ENCODE measurements at places on chromosomes 6 and 20.

DNA sequence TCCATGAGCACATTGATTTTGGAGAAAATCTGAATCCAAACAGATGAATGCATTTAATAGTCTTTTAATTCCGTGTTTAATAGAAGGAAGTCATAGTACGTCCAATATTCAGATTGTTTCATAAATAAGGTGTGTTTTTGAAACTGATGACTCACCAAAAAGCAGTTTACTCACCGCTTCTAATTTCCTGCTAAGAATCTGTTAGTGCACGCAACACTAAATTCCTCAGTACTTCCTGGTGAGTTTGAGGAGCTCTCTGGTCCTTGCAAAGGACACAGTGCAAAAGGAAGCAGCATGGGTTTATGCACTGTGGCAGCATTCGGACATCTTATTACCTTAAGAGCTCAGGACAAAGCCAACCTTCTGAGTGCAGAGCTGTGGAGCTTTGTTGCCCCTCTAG lies 2.3 kb upstream of the ADGRF1 start:
- DNase-seq: no peak

- DNase-seq: no peak
Observed at GRCh38 chr6:26243132-26243531, 121.9 kb upstream of the BTN3A2 start.

DNA sequence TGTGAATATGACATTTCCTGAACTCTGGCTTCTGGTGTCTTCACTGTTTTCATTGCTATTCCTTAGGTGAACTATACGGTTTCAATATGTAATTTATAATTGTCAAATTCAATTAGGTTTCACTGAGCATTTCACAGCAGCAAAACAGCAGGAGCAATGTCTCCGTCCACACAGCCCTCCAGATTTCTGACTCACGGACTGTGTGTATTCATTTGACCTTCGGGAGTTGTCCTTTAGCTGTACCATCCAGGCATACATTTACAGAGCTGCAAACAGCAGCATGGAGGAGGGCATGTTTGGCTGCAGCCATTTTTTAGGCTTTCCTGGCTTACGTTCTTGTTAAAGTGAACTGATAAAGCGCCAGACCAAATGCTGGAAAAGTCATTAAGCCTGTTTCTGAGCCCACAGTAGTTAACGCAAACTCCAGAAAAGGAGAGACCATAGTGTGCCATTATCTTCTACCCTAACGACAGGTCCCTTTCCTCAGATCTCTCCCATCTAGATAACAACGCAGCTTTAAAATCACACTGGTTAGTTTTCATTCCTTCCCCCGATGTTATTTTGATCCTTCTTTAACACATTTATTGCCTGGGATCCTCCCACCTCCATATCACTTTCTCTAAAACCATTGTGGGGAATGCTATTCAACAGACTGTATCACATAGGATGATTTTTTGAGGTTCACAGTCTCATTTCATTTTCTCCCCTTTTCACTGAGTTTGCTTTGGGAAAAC lies 18.3 kb downstream of the FOXC1 start:
- DNase-seq: no peak

GRCh38 chr20:46070215-46070900 lies 19.4 kb downstream of the NCOA5 start:
- DNase-seq: peak; percentile 61

- no peak for DNase-seq
Observed at GRCh38 chr6:128251445-128252340, 268.7 kb downstream of the PTPRK start.

DNA sequence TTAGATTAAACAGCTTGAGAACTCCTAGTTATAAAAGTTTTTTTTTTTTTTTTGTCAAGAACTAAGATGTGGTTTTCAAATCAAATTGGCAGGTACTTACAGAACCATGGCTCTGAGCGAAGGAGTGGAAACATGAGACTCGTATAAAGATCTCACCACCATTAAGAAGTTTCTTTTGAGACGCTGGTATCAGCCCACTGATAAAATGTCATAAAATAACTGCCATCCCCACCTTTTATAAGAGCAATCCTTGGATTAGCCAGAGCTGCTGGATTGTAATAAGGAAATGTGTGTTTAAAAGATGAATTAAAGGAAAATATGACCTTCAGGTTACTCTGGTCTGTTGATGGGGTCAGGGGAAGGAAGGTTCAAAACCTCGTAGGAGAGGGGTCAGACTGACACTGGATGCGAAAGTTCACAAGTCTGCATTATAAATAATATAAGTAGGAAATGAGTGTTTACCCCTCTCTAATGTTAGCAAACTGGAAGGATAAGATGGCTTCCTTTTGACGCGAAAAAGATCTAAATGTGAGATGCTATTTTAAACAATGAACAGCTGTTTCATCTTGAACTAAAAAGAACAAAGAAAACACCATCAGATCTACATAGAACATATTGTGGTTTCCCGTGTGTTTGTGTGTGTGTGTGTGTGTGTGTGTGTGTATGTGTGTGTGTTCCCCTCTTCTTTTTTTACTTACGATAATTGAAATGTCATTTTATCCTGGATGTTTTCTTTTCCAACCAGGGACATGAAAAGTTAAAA lies 386.8 kb upstream of the JAG1 start:
- DNase-seq: no peak

DNA sequence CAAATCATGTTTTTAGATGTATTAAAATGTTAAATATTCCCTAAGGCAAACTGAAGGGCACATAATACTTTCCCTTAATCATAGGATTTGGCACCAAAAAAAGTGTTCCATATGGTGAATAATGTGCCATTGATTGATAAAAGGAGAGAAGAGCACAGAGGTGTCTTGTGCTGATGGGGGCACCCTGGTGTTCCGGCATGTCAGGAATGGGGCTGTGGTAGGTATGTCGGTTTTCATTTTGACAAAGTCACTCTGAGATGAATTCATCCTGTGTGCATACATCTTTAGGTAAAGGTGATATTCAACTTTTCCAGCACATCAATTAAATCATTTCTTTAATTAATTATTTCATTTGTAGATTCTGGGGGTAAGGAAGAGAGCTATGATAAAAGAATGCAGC lies 36.8 kb downstream of the CENPW start:
- DNase-seq: no peak

DNA sequence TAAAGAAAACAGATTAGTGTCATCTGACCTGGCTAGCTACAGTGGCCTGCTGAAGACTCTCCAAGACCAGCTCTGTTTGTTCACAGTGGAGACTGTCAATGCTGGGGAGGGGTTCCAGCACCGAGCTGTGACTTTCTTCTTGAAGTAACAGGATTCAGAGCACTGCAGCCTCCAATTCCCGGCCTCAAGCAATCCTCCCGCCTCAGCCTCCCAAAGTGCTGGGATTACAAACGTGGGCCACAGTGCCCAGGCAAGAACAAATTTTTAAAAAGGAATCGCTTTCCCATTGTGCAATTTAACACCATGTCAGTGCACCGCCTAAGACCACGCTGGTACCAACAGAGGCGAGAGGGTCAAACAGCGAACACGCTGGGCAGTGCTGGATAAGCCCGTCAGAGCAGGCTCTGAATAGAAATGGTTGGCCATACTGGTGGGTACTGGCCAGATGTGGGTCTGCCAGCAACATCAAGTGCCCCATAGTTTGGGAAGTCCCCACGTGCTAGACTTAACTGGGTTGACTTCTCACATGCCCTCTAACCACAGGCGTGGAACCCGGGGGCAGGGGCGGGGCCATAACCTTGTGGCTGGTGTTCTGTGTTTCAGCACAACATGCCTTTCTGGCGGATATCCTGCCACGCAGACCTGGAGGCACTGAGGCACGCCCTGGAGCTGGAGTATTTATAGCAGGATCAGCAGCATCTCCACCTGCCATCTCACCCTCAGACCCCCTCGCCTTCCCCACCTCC lies 168.9 kb downstream of the ZMYND8 start:
- no peak for DNase-seq

DNA sequence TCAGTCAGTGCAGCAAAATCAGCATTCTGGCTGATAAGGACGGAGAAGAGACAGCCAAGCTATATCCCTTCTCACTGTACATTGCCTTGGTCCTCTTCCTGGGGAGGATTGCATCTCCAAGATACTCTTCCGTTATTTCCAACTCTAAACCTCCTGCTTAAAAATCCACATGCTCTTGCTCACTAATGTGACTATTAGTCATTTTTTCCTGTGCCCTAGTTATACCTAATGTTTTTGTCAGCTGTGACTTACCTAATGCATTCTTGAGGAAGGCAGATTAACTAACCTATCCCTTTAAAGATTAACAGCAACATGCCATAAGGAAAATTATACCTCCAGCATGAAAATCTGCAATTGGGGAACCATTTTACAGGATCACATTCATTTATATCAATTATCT lies 317.6 kb downstream of the BTBD9 start:
- DNase-seq: no peak

GRCh38 chr6:104108634-104109033 lies 751.1 kb downstream of the HACE1 start:
- no peak for DNase-seq

- no peak for DNase-seq
Observed at GRCh38 chr6:31780507-31781243, 3.5 kb upstream of the VWA7 start.

DNA sequence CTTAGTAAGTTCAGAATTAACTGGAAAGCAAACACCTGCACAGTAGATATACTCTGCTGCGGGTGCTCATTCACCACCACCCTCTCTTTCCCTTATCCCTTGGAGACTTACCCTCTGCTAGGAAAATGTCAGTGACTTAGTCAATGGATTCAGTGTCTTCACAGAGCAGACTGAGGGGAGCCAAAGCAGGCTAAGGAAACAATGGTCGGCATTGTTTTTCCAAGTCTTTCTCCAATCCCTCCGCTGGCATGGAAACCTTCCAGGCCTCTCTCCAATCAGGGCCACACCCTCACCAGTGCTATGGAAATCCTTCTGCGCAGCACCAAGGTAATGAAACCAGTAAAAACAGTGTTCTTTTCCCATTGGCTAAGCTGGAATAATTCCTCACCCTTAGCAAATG lies 531.2 kb downstream of the TFAP2B start:
- no peak for DNase-seq

GRCh38 chr6:17987447-17987696 lies at the start of gene KIF13A:
Gene KIF13A (minus strand): TSS chr6:17987635. CDS start chr6:17987463, 172 bp downstream.
- DNase-seq: peak; percentile 44

DNA sequence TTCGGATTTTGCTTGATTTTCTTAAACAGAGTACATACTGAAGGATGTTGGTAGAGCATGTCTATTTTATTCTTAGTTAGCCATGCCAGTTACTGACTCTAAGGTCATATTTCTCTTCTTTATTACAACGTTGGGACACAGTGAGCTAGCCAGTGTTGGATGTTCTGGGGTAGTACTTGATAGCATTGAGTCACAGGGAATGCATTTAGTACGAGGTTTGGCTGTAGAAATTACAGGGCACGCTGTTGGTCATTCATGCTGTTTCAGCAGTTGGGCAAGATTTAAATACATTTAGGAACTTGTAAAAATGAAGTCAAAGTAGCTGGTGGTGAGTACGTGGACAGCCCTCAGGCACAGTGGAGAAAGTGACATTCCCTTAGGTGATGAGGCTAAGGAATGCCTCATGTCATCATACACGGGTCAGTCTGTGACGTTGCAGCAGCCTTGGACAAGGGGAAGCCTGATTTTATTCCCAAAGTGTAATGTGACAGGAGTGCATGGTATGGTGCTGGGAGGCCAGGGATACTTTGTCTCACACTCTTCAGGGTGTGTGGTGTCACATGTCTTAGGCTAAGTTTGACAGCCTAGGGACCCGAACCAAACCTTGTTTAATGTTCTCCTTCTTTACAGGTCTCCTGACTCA lies 57.7 kb upstream of the SLC22A1 start:
- no peak for DNase-seq

- DNase-seq: peak; percentile 7
Observed at GRCh38 chr20:62739581-62740285, 31.1 kb downstream of the NTSR1 start.
